Right lobe of liver (tissue), 6 donors: ENCODE measurements at places on chromosomes 16 and 17. TPM values are rescaled to one million over a fixed set of nuclear protein-coding genes. Genes with fewer than 3 reads are reported as not detected.

Gene ACAP1
- 1.9 TPM for total RNA-seq

Gene HAS3
- 0.39 TPM for total RNA-seq

Gene NAGS
- 28.2 TPM for total RNA-seq

Gene SLC6A2
- 2.9 TPM for total RNA-seq

Gene FOXL1
- total RNA-seq: 0.74 TPM

Gene ARL5C
- total RNA-seq: not detected
